CD4-positive, alpha-beta T cell treated with Interleukin-4 for 1 hour (primary cell): ENCODE measurements at places on chromosomes 3 and 15.

DNA sequence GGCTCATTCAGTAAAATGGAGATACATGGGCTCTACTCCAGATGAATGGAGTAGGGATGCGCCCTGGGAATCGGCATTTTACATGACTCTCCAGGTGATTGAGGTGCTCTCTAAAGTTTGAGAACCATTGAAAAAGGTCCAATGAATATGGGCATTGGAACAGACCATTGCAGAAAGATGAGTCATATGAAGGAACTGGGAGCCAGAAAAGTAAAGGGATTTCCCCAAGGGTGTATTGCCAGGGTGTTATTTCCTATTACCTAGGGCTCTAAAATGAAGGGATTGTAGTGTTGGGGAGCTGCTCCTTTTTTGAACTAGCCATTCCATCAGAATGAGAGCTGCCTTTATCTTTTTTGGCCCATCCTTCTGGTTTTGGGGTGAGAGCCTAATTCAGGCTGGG lies 21.7 kb downstream of the CLDN11 start:
- no peak for DNase-seq

- no peak for DNase-seq
Measured at GRCh38 chr3:37279236-37279635, 104.9 kb upstream of the LRRFIP2 start.

- no peak for DNase-seq
Measured at GRCh38 chr3:24740326-24740725, 245.7 kb upstream of the THRB start.

- peak; percentile 67 for DNase-seq
Measured at GRCh38 chr3:105836533-105836932, 32.3 kb downstream of the CBLB start.

DNA sequence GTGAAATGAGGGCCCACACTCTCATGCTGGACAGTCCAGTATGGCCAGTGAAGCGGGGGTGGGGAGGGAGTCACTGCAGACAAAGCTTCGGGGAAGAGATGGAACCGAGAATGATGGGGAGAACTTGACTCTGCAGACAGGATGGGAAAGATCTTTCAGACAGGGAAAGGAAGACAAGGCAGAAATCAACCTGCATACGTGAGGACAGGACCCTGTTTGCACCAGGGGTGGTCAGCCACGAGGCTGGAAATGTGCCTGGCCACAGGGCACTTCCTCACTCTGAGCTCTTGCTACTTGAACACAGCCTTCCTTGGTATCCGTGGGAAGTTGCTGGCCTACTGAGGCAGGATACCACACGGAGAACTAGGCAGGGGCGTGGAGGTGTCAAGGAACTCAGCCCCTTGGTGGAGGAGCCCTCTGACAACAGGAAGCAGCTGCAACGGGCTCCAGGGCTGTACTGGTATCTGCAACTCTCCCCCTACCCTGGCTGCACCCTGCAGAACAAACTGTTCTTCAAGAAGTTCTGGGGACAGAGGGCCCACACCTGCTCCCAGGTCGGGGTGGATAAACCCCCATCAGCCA lies 9.3 kb upstream of the SRP14 start:
- DNase-seq = peak; percentile 46
